ENCODE measurements at places on chromosomes 4 and X.

- DNase-seq: peak; percentile 30
These were observed at the start of gene POU4F2 for GRCh38 chr4:146638786-146639505. TSS of gene POU4F2 (plus strand) at chr4:146638893. CDS start at chr4:146639141, 248 bp downstream.

GRCh38 chr4:166045457-166045856 lies 172.4 kb downstream of the TLL1 start:
- DNase-seq: no peak

- DNase-seq: no peak
These were observed 305.5 kb upstream of the EMCN start for GRCh38 chr4:100823066-100823992.

DNA sequence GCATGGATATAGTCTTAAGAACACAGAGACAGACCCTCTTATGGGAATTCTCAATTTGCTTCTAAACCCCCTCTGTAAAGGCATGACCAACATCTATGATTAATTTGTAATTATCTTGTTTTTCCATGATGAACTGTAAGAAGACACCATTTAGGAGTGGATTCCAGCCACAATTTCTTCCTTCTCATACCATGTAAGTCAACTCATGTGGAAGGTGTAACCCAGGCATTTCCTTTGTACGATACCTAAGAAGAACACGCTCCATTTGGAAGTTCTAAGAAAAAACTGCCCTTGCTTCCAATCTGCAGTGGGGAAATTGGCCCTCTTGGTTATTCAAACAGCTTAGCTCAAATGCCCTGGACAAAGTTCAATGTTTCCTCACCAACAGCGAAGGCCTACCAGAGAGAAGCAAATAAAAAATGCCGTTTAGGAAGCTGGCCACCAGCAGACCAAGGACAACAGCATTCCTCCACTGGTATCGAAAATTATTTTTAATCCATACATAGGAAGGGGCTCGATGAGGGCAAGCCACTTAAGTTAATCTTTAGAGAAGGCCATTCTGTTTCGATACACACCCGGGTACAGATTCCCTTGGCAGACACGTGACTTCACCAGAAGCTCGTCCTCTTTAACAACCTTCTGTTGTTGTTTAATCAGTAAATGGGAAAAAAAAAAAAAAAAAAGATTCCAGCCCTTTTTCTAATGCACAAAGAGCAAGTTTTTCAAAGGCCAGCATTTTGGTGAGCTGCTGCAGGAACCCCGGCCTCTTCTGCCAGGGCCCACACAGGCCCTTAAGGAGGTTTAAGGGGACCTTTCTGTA lies 2.6 kb downstream of the DHRSX start:
- no peak for DNase-seq

GRCh38 chrX:24956828-24957227 lies 58.9 kb downstream of the ARX start:
- DNase-seq: no peak

DNA sequence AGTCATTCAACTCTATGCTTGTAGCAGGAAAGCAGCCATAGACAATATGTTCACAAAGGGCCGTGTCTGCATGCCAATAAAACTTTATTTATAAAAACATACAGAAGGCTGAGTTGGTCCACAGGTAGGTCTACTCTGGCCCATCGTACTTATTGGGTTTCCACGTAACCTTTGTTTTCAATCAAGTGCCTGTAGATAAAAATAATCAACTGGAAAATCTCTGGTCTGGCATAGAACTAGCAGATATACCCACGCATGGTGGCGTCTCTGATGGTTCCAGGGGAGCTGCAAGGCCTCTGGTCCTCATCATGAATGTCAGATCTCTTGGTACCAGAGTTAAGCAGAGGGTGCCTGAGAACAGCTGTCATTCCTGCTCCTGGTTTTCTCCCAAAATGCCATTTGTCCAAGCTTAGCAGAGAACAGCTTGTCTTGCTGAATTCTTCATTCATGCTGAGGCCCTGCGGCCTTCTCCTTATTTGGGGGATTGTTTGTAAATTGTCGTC lies 31.4 kb upstream of the JAKMIP1 start:
- DNase-seq: no peak

- no peak for DNase-seq
These were observed 109.0 kb upstream of the MAMLD1 start for GRCh38 chrX:150253959-150254620.

DNA sequence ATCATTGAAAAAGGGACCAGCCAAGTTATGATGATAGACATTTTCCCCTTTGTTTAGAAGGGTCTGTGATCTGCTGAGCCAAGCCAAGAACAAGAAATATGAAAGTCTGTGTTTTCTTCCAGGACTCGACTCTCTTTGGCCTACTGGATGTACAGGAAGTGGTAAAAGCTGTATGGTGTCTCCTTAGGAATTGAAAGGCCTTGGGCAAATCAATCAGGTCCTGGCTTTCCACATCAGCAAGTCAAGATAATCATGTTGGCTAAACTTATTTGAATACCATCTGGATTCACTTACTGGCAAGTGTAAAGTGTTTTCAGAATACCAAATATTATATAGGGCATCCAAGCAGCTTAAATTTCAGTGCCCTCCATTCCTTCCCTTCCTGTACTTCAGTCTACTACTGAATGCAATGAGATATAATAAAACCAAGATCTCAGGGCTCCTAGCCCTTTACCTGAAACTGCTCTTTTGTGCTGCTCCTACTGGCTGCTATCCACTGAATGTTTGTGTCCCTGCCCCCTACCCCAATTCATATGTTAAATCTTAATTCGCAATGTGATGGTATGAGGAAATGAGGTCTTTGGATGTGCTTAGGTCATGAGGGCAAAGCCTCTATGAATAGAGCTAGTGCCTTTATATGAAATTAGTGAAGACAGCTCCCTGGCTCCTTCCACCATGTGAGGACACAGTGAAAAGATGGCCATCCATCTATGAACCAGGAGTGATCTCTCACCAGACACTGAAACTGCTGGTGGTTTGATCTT lies 578.0 kb downstream of the SPRY1 start:
- DNase-seq: no peak

- DNase-seq: no peak
These were observed 21.4 kb downstream of the GAB3 start for GRCh38 chrX:154729439-154729838.

DNA sequence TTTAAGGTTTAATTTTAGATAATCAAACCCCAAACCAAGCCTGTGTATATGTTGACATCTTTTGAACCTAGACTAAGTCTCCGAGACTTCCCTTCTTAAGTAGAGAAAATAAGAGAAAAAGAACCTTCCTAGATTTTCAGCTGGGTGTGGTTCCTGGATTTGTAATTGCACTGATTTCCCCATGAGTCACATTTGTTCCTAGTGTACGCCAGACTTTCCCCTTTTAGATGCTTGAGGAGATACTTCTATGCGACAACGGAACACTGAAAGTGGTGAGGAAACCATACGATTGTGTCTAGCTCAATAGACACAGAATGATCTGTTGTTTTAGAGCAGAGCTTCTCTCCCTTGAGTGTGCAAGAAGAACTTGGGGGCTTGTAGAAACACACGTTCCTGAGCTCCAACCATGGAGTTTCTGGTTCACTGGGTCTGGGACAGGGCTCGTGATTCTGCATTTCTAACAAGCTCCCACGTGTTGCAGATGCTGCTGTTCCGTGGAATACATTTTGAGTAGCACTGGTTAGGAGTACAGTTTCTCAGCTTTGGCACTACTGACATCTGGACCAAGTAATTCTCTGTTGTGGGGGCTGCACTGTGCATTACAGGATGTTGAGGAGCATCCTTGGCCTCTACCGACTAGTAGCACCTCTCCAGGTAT lies 87.1 kb downstream of the AMELX start:
- DNase-seq: no peak

- no peak for DNase-seq
These were observed 30.0 kb downstream of the FAM9C start for GRCh38 chrX:13014111-13015096.

Data from neural crest cell (in vitro differentiated cells).